ENCODE measurements at places on chromosomes 3 and 15. TPM values are rescaled to one million over a fixed set of nuclear protein-coding genes. Genes with fewer than 3 reads are reported as not detected.

Gene GRM2
- total RNA-seq: 0.66 TPM

Gene NUP210
- 26.7 TPM for total RNA-seq

Gene CCDC54
- not detected for total RNA-seq

- no peak for DNase-seq
- H3K27me3 ChIP-seq: peaks cover 2% of the 10 kb centered on the region
- peaks cover 14% of the 10 kb centered on the region for H3K4me1 ChIP-seq
- peak overlapping the region; percentile 84 for H3K4me3 ChIP-seq
Observed at GRCh38 chr3:98731720-98732285, 31.3 kb upstream of the ST3GAL6 start.

- H3K4me3 ChIP-seq: no peak overlapping the region
- H3K27me3 ChIP-seq: peaks cover 63% of the 10 kb centered on the region
- DNase-seq: peak; percentile 43
- H3K27ac ChIP-seq: no peak overlapping the region
- H3K36me3 ChIP-seq: no peaks in the 10 kb centered on the region
Observed at GRCh38 chr15:74988007-74988800, 7.2 kb upstream of the SCAMP5 start.

GRCh38 chr15:29699791-29700190 is 122.5 kb downstream of the TJP1 start:
- no peaks in the 10 kb centered on the region for H3K27me3 ChIP-seq
- peaks cover 48% of the 10 kb centered on the region for H3K36me3 ChIP-seq
- no peak for DNase-seq
- H3K4me3 ChIP-seq: no peak overlapping the region

DNA sequence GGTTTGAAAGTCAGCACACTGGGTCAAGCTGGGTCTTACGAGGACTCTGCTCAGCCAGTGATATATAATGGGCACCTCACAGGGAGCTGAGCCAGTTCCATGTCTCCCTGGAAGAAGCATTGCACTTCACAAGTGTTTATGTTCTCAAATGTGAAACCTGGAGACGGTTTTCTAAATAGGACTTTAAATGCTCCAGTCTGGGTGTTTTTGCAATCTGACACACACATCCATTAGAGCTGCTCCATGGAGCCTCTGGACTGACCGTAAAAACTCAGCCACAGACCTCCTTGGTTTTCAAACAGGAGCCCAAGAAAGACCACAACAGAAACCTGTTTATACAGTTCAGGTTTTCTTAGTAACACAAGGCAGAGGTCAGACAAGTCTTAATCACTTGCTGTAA is 201.3 kb upstream of the LRIG1 start:
- no peak for DNase-seq
- H3K27ac ChIP-seq: no peak overlapping the region
- H3K4me3 ChIP-seq: no peak overlapping the region
- peaks cover 3% of the 10 kb centered on the region for H3K27me3 ChIP-seq
- no peaks in the 10 kb centered on the region for H3K4me1 ChIP-seq
- H3K36me3 ChIP-seq: no peaks in the 10 kb centered on the region

DNA sequence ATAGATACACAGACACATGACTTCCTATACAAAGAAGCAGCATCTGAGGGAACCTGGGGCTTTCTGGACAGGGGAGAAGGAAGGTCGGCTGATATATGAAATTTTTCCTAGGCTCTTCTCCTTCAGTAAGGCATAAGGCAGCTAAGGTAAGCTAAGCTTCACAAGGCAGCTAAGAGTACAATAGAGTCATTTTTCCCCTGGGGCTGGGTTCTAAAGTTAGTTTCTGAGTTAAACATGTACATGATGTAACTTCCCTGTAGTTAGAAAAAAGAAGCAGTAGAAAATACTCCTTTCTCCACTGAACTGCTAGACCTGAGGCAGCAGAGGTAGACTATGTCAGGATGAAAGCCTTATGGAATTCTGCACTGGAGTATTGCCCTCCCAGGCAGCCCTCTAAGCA is 109.6 kb downstream of the PLD1 start:
- H3K4me1 ChIP-seq: peaks cover 5% of the 10 kb centered on the region
- H3K4me3 ChIP-seq: no peak overlapping the region
- DNase-seq: no peak
- H3K36me3 ChIP-seq: peaks cover 41% of the 10 kb centered on the region

DNA sequence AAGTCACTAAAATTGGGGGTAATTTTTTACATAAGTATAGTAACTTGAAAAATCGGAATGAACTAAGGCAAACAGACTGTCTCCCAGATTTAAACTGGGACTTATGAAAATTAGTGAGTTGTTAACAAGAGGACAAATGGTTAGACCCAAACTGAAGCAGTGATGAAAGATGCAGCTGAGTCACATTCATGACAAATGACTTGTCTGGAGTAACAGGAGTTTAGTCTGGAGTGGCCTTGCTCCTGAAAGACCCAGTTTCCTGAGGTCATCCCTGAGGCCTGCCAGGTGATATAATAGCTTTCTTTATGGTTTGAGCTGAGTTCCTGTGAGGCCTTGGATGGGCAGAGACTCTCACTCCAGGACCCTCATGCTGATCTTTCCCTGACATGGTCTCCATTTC is 9.6 kb upstream of the CTDSPL start:
- H3K27ac ChIP-seq: no peak overlapping the region
- H3K27me3 ChIP-seq: no peaks in the 10 kb centered on the region
- DNase-seq: no peak
- H3K4me3 ChIP-seq: no peak overlapping the region
- peaks cover 13% of the 10 kb centered on the region for H3K36me3 ChIP-seq

DNA sequence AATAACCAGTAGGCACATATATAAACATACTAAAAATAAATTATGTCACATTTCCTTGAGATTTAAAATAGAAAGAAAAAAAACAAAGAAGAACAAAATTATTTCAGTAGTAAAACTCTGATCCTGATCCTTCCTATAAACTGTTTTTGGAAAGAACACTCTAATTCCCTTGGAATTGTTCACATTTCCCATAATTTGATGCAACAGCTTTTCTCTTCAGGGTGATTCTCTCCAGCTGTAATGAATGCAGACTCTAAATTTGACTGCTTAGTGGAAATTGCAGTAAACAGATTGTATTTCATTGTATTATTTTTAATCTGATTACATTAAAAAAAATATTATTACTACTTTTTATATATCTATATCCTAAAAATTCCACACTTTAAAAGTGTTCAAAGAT is 70.2 kb upstream of the ABI3BP start:
- H3K36me3 ChIP-seq: no peaks in the 10 kb centered on the region
- H3K4me3 ChIP-seq: no peak overlapping the region
- DNase-seq: no peak
- no peak overlapping the region for H3K27ac ChIP-seq
- no peaks in the 10 kb centered on the region for H3K27me3 ChIP-seq
